Activated effector memory CD4-positive, alpha-beta T cell treated with anti-CD3 and anti-CD28 coated beads, Interleukin-2, amount 50 U/mL, for 16 hours (primary cell): ENCODE measurements at places on chromosomes 13 and 19.

DNA sequence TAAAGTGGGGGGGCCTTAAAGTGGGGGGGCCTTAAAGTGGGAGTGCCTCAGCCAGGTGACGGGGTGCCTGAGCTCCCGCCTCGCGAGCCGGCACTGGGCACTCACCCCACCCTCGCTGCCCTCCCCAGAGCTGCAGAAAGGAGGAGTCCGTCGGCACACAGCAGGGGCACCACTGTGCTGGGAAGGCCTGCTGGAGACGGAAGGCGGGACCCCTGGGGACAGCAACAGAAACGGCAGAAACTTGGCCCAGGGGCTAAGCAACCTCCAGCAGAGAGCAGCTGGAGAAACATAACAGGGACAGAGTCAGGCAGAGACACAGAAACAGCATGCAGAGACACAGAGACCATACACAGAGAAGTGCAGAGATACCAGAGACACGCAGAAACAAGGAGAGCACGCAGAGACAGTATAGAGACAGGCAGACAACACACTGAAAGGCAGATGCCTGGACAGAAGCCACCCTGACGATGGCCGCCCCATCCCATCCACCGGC lies 7.9 kb downstream of the CFD start:
- no peak for DNase-seq

DNA sequence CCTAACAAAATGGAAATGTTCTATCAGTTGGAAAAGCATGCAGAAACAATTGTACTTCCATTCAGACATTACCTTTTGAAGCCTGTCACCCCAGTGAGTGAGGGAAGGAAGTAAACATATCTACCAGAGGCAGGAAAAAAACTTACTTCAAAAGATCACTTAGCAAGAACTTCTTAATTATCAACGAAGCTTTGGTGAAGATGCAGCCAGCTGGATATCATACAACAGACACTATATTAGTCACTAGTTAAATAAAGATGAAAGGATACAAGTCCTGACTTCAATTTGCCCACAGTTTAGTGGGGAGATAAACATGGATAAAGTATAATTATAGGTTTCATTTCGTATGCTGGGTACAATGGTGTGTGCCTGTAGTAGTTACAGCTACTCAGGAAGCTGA lies 148.8 kb downstream of the TNFRSF19 start:
- no peak for DNase-seq

- no peak for DNase-seq
Observed at GRCh38 chr13:34347784-34348573, 530.0 kb downstream of the RFC3 start.

GRCh38 chr13:107117327-107118012 lies 549.5 kb upstream of the ARGLU1 start:
- no peak for DNase-seq

GRCh38 chr13:40591091-40591490 lies 75.3 kb downstream of the FOXO1 start:
- DNase-seq = no peak

GRCh38 chr19:36916991-36917390 lies 859 bp downstream of the ZNF568 start:
- no peak for DNase-seq

- DNase-seq = no peak
Observed at GRCh38 chr13:37011002-37011401, 10.4 kb downstream of the EXOSC8 start.

DNA sequence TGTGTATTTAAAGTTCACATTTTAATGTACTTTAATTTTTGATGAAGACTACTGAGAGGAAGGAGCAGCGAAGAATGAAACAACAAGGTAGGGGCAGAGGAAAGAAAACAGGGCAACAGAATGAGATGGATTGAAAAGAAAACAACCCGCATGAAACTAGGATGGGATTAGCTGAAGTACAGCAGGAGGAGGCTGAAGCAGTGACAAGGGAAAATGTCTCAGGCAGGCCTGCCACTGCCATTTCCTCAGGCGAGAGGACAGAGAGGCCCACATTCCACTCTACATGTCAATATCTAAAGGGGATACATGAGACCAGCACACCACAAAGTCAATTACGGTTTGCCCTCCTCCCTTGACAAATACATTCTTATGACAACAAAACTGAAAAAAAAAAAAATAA lies 1703.2 kb downstream of the EFNB2 start:
- no peak for DNase-seq

DNA sequence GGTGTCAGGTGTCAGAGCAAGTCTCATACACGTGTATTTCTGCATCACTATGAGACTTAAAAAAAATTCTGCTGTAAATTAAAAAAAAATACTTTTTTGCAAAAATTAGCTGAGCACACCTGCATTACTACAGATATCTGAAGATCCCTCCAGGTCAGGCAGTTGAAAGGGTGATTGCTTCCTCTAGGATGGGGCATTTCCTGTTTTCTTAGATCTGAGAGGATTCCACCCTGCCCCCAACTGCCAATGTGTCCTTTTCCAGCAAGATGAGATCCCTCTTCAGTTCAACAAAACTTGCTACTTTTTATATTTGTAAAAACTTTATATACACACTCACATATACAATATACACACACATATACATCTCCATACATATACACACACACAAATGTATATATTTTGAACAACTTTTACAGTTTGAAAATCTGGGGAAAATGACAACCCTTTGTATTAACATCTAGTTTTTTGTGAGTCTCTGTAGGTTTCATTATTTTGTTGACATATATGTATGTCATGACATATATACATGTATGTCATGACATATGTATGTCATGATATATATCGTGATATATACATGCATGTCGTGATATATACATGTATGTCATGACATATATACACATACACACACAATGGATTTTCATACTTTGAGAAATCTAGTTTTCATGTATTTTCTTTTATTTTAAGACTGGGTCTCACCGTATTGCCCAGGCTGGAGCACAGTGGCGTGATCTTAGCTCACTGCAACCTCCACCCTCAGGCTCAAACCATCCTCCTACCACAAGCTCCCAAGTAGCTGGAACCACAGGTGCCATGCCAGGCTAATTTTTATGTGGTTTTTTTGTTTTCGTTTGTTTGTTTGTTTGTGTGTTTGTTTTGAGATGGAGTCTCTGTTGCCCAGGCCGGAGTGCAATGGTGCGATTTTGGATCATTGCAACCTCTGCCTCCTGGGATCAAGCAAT lies 17.8 kb downstream of the ZNF813 start:
- no peak for DNase-seq

- no peak for DNase-seq
Observed at GRCh38 chr13:31209841-31210210, 10.1 kb downstream of the B3GLCT start.

DNA sequence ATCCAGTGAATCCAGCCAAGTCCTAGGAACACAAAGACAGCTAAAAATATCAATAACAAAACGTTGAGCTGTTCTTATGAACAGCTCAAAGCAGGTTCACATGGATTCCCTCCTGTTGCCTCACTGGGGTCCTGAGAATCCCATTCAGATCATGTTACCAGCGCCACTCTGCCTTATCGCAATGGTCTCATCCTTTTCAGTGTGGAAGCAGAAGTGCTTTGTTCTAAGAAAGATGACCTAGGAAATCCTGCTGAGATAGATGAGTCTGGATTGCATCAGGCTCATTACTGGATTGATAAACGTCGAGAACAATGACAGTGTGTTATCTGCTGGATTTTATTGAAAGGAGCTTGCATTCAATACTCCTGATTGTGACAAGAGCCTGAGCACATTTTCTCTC lies 87.0 kb downstream of the SLAIN1 start:
- no peak for DNase-seq

- DNase-seq = no peak
Observed at GRCh38 chr13:102609696-102610095, 12.9 kb downstream of the TPP2 start.

GRCh38 chr13:79500829-79501228 lies 19.9 kb downstream of the NDFIP2 start:
- no peak for DNase-seq

- no peak for DNase-seq
Observed at GRCh38 chr19:36668646-36669045, 2.0 kb upstream of the ZNF461 start.

DNA sequence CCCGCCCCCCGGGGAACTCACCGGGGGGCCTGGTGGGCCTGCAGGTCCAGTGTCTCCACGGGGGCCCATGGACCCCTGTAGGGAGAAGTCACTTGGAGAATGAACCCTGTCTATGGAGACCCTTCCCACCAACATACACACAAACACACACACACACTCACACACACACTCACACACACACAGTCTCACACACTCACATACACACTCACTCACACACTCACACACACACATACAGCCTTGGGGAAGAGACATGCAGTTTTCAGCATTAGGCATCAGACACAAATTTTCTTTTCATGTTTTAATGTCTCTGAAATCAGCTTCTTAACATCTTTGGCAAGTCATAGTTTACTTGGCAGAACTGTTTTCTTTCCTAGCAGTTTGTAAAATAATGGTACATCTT lies 31.0 kb upstream of the OLFM2 start:
- no peak for DNase-seq

DNA sequence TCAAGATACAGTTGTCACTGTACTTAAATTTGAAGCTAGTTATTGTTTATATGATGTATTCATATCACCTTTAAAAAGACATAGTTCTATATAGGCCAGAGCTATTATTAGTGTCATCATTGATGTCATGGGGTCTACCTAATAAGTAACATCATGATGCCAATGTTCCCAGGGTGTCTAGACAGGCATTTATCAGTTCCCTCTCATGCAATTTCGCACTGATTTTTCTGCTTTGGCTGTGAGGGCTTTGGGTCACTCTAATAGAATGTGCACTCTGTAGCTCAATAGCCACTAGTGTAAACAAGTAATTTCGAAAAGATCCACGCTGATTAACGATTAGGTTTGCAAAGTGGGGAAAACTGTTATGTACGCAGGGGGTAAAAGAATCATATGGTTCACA lies 1651.3 kb downstream of the SLITRK5 start:
- DNase-seq = no peak

- no peak for DNase-seq
Observed at GRCh38 chr13:50389726-50390125, 374.5 kb downstream of the KCNRG start.

- peak; percentile 70 for DNase-seq
Observed at GRCh38 chr13:106534639-106535551, 567 bp downstream of the EFNB2 start.

GRCh38 chr13:45807520-45808099 lies 43.9 kb downstream of the SIAH3 start:
- no peak for DNase-seq

DNA sequence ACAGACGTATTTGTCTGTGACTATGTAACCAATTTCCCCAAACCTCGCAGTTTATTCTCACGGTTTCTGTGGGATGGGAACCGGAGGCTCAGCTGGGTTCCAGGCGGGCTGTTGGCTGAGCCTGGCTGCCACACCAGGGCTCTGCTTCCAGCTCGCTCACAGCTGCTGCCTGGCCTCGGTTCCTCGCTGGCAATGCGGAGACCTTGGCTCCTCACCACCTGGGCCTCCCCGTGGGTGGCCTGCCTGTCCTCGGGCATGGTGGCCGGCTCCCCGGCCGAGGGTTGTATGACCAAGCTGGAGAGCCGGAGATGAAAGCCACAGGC lies 218.9 kb upstream of the MAB21L1 start:
- DNase-seq = no peak

DNA sequence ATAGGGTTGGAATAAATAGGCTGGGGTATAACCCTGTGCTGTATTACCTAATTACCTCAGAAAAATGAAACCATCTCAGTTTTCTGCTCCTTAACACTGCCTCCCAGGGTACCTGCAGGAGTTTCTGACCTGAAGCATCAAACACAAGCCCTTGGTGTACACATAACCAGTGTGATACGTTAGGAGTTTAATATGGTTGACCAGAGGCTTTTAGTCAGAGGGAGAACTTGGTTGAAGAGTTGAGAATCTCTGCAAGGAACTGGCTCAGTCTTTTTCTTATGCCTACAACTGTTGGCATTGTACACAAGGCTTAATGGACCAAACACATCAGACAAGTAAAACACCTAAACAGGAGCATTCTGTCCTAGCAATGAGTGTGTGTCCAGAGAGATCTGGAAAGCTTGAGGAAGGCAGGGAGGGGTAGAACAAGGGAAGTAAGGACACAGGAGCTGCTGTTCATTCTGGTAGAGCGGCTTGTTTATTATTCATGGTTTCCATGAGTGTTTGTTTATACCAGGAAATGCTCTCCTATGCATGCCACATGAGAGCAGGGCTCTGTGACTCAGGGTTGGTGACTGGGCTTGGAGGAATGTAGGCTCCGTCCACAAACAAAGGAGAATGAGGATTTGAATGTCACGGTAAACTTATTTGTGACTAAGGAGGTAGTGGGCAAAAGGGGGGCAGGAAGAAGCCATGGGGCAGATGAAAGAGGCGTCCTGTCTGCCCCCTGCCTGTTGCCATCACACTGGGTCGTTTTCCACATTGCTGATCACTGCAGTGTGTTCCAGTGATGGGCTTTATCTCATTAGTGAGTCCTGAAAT lies 11.9 kb upstream of the SPATA13 start:
- no peak for DNase-seq

DNA sequence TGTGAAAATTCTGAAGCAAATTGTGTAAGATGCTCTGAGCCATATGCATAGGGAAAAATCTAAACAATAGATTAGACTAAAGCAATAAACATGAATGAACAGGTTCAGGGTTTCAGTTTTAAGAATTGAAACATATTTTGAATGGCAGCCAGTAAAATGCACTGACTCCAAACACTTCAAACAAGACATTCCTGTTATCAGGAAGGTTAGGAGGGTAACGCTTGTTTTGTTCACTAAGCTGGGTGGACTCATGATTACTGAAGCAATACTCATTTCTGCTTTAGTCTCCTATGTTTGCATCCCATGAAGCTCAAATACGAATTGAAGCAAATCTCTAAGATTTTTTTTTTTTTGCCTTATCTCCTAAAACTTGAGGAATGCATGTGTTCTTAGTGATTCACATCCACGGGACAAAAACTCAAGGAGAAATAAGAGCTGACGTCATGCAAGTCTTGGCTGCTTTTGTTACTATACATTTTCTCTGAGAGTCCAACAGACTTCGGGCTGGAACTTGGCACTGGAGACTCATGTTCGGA lies 29.1 kb upstream of the IGFL4 start:
- no peak for DNase-seq

DNA sequence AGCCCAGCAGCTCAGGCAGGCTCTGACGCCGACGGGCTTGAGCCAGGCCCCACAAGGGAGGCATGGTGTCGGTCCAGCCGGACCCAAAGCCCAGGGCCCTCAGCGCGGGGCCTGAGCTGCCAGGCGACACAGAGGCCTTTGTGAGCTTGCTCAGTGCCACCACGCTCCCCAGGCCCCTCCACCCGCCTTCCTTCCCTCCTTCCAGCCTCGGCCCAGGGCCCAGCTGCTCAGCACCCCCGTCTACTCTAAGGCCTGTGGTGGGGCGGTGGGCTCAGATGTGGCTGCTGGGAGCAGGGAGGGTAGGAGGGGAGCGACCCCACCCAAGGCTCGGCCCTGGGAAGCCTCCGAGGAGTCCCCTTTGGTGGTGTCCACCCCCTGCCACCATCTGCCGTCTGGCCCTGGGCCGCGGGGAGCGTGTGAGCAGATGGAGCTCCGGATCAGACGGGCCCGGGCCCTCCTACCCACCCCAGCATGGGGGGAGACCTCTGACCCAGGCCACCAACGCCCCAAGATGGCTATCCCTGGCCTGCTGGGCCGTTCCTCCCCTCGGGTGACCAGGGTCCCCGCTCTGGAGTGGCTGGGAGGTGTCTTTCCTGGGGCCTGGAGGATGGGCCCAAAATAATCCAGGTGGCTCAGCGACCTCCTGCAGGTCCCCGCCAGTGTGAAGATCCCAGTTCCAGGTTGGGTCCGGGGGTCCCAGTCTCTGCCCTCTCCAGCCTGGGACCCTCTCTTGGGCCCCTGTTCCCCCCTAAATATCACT lies 7.8 kb downstream of the ZBTB7A start:
- DNase-seq = no peak

GRCh38 chr13:46405457-46405856 lies 18.4 kb upstream of the RUBCNL start:
- no peak for DNase-seq
